ENCODE measurements at places on chromosomes 16 and 17.

- DNase-seq = no peak
These were observed 193.9 kb downstream of the SPECC1 start for GRCh38 chr17:20203018-20203417.

DNA sequence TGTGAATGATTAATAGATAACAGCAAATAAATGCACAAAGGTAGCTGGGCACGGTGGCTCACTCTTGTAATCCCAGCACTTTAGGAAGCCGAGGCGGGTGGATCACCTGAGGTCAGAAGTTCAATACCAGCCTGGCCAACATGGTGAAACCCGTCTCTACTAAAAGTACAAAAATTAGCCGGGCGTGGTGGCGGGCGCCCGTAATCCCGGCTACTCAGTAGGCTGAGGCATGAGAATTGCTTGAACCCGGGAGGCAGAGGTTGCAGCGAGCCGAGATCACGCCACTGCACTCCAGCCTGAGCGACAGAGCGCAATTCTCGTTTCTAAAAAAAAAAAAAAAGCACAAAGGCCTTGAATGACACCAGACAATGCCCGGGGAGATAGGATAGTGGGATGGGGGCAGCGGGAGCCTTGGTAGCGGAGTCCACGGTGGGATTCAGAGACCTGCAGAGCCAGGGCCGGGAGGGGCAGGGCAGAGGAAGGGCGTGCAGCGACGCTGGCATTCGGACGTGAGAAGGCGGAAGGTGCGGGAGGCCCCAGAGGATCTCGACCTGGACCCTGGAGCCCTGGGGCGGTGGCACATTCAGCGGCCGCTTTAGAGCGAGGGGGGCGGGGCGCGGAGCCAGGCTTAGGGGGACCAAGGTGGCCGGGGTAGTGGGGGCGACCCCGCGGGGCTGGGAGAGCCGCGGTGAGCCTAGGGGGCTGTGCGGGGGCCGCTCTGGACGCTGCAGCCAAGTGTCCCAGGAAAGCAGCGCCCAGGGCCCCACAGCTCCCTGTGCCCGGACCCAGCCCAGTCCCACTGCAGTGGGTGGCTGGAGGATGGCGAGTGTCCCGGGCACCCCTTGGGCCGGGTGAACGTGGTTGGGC is 999 bp upstream of the FLYWCH2 start:
- no peak for DNase-seq

DNA sequence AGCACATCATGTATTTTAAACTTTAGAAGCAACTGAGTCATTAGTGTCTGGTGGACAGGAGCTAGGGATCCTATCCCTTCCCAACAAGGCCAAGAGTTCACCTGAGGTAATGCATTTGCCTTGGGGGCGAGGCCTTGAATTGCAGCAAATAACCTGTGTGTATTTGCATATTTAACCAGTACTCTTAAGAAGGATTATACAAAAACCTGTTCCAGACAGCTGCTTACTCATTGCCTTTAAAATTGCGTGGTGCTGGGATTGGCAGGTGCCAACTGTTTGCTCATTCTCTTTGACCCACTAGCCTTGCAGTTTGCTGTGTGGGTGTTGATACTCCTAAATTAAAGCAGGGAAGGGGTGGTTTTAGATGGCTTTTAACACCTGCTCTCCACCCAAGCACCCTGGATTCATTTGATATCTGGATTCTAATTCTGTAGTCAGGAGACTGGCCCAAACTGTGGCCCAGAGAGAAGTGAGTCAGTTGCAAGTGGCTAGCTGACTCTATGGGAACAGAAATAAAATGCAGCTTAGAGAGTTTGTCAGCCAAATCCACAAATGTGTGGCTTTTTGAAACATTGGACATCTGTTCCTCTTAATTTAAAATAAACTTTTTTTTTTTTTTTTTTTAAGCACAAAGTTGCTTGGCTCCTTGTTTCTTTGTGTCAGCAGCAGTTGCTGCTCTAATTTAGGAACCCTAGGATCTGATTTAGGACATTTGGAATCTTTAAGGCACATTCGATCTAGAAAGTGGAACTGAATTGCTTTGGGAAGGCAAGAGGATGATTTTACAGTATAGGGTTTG is 46.9 kb downstream of the TUBD1 start:
- DNase-seq = peak; percentile 41

DNA sequence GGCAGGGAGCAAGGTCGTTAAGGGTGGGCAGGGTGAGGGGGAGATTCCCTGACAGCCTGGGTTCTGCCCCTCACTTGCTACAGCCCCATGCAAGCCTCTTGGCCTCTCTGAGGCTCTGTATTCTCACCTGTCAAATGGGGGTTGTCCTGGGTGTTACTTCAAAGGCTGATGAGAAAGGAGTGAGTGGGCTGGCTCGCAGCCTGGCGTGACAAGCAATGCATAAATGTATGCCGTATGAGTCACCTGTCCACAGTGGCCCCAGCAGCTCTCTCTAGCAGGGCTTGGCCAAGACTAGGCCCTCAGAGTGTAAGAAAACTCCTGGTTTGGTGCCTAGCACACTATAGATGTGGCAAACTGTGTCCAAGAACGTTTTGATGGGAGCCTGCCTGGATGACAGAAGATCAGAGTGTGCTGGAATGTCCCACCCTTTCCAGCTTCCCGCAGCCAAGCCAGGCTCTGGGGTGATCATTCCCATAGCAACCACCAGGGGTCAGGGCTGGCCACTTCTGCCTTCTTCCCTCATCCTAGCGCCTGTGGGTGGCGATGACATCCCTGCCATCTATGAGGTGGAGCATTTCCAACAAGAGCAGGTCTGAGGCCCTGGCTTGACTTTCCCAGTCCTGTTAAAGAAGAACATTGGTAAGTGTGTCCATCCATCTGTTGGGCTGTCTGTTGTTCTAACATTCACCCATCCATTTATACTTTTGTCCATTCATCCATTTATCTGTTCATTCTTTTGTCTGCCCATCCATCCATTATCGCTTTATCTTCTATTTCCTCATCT is 37.2 kb upstream of the ADGRG1 start:
- DNase-seq = peak; percentile 59

GRCh38 chr16:26524281-26524680 is 542.4 kb upstream of the C16orf82 start:
- DNase-seq = no peak

DNA sequence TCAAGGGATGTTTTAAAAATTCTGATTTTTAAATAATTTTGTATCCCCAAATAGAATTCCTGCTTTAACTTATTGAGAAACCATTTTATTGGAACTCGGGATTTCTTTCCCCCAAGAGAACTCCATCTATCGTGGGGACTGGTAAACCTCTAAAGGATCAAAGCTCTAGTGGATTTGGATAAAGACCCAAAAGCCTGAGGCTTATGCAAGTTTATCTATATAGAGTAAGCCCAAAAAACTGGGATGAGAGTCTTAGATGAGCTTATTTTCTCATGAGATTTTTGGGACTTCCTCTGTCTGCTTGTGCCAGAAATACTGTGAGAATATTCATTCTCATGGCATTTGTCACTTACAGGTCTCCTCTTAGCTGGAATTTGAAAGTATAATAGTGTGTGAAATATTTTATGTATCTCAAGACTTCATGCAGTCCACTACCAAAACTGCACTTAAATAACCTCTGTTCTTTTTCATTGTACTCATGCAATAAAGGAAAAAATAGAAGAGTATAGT is 333.1 kb downstream of the BCAS3 start:
- DNase-seq = no peak

GRCh38 chr16:56605475-56605874 is 2.9 kb upstream of the MT2A start:
- no peak for DNase-seq

- no peak for DNase-seq
These were observed 45.7 kb downstream of the TMEM186 start for GRCh38 chr16:8751481-8752311.

DNA sequence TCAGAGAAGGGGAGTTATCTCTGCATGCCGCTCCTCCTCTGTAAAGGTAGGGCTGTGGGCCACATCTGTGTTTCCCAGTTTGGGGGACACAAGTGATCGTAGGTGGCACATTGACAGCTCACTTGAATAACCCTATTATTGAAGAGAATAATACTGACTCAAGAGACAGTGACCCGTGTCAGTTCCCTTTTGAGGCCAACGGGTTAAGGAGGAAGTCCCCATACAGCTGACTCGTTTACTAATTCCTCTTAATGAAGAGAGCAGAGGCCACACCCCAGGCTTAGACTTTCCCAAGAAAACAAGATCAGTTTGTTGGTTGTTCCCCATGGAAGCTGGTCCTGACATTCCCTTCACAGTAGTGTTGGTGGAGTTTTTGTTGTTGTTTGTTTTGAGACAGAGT is 33.0 kb downstream of the IL4R start:
- peak; percentile 32 for DNase-seq

DNA sequence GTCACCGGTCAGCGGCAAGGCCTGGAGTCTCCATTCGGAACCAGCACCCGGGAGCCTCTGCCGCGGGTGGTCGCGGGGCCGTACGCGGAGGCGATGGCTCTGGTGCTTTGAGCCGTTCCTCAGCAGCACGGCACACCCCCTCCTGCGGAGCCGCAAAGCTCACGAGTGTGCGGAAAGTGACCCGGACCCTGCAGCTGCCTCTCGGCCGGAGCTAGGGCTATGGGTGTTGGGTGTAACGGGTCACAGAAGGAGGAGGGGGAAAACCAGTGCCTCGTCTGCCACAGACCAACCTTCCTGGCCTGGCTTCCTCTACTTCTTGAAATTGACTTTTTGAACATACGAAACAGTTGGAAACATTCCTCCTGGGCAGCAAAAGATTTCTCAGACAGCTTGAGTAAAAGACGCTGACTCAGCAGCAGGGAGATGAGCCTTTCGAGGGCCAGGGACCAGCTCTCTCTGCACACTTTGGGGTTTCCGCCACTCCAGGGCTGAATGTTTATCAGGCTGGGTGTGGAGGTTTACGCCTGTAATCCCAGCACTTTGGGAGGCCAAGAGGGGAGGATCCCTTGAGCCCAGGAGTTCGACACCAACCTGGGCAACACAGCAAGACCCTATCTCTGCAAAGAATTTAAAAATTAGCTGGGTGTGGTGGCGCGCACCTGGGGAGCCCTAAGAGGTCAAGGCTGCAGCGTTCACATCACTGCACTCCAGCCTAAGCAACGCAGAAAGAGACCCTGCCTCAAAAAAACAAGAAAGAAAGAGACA is 26.4 kb upstream of the PITPNA start:
- no peak for DNase-seq

- DNase-seq = peak; percentile 5
These were observed at the start of gene MMD for GRCh38 chr17:55421179-55421934. Gene MMD, minus strand, starts transcription at chr17:55421835. Its CDS starts 140 bp downstream, at chr17:55421695.

DNA sequence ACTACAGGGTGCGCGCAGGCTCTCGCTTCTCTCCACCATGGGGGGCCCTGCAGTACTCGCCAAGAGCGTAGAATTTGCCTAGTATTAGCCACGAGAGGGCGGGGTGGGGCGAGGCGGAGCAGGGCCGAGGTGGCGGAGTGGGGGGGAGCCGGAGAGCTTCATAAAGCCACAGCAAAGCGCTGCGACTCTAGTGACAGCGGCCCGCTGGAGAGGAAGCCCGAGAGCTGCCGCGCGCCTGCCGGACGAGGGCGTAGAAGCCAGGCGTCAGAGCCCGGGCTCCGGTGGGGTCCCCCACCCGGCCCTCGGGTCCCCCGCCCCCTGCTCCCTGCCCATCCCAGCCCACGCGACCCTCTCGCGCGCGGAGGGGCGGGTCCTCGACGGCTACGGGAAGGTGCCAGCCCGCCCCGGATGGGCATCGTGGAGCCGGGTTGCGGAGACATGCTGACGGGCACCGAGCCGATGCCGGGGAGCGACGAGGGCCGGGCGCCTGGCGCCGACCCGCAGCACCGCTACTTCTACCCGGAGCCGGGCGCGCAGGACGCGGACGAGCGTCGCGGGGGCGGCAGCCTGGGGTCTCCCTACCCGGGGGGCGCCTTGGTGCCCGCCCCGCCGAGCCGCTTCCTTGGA is at the start of gene TBX21:
Gene TBX21, plus strand, starts transcription at position 190 of the 627 bp plus-strand sequence. Its CDS starts 219 bp downstream, at position 409.
- peak; percentile 94 for DNase-seq

- DNase-seq = no peak
These were observed 224.8 kb downstream of the GRIN2A start for GRCh38 chr16:9957433-9957832.

- DNase-seq = no peak
These were observed 89.6 kb downstream of the RBFOX1 start for GRCh38 chr16:7422036-7422888.

DNA sequence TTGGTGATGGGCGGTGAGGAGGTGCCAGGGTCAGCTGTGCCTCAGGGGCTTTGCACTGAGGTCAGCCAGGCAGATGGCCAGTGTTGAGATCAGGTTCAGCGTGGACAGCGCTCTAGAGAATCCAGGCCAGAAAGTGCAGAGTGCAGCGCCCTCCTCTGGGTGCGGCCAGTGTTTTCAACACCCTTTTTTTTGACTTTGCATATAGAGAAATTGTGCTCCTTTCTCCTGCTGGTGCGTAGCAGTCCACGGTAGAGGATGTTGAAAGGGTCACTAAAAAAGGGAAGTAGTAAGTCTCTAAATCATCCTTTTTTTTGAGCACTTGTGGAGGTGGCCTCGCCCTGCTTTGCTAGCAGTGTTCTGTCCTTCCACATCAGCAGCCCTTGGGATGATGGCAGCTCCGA is 53.9 kb downstream of the BANP start:
- DNase-seq = no peak

GRCh38 chr17:37261286-37261685 is 114.5 kb upstream of the C17orf78 start:
- DNase-seq = no peak

DNA sequence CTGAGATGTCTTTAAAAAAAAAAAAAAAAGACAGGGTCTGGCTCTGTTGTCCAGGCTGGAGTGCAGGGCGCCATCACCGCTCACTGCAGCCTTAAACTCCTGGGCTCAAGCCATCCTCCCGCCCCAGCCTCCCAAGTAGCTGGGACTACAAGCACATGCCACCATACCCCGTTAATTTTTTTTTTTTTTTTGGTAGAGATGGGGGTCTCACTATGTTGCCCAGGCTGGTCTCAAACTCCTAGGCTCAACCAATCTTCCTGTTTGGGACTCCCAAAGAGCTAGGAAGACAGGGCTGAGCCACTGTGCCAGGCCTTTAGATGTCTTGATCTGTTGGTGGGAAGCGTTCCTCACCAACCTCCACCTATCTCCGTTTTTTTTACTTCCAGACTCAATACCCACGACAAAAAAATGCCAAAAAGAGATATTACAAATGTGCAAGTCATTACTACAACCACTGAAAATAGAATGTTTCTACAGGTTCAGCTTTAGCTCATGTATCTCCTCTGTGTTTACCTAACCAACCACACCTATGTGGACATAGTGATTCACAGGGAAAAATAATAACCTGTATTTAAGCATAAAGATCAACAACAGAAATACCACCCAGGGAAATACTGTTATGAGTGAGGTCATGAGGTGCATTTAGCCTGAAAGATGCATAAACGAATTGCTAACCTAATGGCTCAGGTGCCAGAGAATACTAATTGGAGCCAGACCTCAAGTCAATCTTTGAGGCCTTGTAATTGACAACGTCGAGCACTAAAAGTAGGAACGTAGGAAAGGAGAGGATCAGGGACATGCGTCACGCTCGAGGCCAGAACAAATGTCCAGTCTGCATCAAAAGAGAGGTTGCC is 22.6 kb downstream of the NACA2 start:
- DNase-seq = no peak

GRCh38 chr16:84561291-84561690 is 56.6 kb downstream of the COTL1 start:
- no peak for DNase-seq

GRCh38 chr17:77837917-77838316 is 120.6 kb upstream of the TNRC6C start:
- DNase-seq = no peak

Measured in CD4-positive, alpha-beta T cell treated with Interferon alpha-2 for 1 hour (primary cell).